NCI-H1436 (cell line): ENCODE measurements at places on chromosomes 2 and 18.

DNA sequence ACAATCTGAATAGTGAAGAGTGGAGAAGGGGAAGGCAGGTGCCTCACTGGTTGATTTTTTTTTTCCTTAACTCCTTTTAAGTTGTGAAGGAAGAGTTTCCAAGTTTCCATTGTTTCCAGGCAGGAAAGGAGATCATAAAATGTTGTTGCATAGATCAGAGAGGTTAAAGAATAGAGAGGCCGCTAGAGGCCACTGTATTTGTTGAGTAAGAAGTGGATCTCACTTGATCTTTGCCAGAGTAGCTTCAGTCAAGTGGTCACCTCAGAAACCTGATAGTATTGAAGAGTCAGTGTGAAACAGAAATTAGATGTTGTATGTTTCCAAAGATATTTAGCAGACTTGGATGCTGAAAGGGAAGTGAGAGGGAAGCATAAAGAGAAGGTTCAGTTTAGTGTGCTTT, 17.6 kb downstream of the CTNNA2 start:
- DNase-seq, result no peak

DNA sequence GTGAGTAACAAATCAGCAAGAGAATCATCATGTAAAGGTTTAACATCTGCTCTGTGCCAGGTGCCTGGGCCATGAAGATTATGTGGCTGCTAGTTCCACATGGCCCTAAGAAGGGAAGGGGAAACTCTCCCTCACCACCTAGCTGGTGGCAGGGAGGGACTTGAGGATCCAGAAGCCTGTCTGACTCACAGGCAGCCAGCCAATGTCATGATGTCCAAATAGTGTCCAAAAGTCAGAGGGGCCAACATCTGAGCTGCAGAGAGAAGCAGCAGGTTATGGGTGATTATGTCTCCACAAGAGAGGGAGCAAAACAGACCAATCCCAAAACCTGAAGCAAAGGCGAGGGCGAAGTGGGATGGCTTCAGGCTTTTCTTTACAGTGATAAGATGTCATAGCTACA, 61.9 kb upstream of the SPP2 start:
- no peak for DNase-seq

DNA sequence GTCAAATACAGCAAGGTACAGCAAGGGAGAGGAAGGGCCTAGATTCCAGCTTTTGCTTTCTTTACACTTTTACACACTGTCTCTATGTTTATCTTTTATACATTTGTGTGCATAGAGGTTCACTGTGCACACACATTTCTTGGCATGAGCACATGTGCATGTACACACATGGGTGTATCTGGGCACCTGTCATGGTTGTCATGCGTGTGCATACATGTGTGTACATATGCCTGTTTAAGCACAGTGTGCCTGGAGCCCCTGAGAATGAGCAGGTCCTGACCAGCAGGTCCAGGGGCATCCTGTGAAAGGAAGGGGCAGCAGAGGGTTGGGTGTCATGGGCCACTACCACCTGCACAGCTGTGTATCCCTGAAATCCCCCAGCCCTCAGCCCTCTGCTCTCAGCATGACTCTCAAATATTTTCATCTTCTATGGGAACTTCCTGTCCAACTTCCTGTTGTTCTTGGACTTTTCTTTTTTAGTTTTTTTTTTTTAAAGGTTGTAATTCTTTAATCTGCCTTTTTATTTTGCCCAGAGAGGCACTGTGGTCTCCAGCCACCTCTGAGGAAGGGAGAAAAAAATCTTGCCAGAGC, 97.0 kb upstream of the EPAS1 start:
- no peak for DNase-seq

GRCh38 chr2:190723397-190724090, 74.7 kb downstream of the NAB1 start:
- DNase-seq, result no peak

DNA sequence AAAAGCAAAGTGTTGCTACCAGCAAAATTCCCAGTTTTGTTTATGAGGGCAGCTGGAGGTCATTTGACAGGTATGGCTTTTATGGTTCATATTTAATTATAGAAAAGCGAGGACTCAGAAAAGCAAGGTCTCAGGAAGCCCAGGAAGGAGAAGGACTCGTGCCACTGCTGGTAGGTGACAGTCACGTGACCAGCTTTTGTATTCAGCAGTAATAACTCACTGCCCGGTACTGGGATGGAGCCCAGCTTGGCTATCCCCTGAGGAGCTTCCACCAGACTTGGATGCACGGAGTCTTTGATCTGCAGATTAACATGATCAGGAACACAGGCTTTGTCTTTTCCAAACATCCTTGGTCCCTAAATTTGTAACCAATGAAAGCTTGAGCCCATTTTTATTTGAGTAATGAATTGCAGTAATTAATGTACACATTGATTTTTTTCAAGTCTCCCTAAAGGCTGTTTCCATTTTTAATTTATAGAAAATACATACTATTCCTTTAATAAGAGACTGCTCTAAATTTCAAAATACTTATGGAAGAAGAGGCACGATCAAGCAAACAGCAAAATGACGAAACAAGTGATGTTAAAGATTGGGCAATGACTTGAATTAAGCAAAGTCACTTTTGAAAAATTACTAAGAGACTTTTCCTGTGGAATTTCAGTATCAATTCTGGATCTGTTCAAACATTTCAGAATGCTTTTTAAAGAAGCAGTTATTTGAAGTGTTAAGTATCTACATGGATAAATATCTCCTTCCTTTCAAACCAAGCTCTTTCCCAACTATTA, 251.7 kb upstream of the HNRNPA3 start:
- no peak for DNase-seq

- DNase-seq, result no peak
Observed at GRCh38 chr2:61193670-61194561, 31.9 kb downstream of the C2orf74 start.
